ENCODE measurements at places on chromosomes 2 and 18.

DNA sequence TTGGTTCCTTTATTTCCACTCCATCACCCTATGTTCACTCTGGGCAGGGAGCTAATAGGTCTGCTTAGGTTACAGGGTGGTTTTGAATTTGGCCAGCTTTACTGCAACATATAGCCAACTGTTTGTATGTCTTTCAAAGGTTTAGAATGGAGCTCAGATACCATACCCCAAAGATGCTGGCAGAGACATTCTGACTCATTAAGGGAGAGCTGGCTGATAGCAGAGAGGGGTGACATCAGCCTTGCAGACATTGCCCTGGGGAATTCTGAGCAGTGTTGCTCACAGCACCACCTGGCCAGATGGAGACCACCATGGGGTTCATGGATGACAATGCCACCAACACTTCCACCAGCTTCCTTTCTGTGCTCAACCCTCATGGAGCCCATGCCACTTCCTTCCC is 2.1 kb downstream of the PROKR1 start:
- no peak for DNase-seq

DNA sequence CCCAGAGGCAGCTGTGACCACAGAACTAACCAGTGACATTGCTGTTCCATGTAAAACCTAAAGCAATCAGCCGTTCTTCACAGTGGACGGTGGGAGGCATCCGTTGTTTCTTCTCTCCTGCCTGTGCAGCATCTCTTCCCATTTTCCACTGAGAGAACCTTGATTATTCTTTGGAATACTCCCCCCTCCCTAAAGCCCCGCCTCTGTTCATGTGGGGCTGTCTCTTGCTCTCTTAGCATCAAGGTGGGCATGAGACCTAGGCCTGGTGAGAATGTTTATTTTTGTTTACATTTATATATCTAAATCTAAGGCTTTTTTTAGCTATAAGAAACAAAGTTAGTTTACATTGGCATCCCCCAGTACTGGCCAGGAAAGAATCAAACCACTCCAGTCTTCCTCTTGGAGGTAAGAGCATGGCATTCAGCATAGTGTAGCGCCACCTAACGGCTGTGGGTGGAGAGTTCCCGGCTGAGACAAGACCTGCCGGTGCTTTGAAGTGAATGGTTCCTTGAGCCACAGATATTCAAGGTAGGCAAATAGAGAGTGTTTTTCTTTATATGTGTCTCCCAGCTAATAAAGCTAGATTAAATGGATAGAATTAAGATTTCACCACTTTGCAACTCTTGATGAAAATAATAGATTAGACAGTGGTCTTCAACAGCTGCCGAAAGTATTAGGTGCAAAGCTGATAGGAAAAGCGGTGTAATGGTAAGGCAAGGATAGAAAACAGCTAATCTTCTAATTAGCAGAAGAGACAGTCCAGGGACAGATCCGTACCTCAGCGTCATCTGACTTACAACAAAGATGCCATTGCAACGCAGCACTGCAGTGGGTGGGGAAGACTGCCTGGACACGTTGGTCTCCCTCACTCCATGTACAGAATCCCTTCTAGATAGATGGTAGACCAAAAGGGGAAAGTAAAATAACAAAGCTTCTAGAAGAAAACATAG is 219.6 kb upstream of the RAB12 start:
- DNase-seq: peak; percentile 33

- DNase-seq: no peak
Measured at GRCh38 chr2:234981197-234982095, 29.6 kb downstream of the SH3BP4 start.

DNA sequence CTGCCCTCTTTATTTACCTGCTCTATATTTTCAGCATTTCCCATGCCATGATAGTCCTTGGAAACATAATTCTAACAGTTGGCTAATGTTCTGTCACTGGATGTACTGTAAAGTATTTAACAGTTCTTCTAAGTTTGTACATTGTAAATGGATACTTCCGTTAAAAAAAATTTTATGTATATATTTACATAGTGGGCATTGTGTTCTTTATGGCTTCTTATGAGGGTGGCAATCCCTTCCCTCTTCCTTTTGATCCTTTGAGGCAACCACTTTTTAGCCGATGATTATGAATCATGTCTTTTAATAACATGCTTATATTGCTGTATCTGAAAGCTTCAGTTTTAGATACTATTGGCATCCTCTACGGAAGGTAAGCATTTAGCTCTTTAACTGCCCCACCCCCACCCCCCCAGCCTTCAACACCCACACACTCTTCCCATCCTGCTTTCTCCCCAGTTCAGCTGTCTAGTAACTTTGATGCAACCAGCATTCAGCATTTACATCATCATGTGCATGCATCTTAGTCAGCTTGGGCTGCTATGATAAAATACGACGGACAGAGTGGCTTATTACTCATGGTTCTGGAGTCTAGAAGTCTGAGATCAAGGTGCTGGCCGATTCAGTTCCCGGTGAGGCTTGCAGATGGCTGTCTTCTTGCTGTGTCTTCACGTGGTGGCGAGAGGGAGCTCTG is 21.0 kb upstream of the EDAR start:
- no peak for DNase-seq

- no peak for DNase-seq
Measured at GRCh38 chr2:190408538-190409271, 550 bp downstream of the MFSD6 start.

- DNase-seq: no peak
Measured at GRCh38 chr2:126655051-126655450, 907 bp upstream of the GYPC start.

- no peak for DNase-seq
Measured at GRCh38 chr18:12394428-12394827, 13.3 kb upstream of the PRELID3A start.

DNA sequence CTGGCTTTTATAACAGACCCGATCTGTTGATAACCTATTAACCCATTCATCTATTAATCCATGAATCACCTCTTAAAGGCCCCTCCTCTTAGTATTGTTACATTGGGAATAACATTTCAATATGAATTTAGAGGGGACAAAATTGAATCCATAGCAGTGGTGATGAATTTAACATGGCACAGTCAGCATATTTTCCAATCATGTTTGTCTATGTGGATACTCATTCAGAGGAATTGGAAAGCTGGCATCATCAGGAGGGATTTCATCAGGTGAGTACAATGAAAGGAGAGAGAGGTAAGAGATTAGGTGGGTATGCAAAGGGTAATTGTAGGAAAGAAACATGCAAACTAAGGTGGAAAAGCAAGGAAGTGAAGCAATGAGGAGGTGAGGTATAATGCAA is 275.1 kb upstream of the STON1 start:
- DNase-seq: no peak

GRCh38 chr2:121626777-121627524 is 22.3 kb downstream of the CLASP1 start:
- DNase-seq: no peak

DNA sequence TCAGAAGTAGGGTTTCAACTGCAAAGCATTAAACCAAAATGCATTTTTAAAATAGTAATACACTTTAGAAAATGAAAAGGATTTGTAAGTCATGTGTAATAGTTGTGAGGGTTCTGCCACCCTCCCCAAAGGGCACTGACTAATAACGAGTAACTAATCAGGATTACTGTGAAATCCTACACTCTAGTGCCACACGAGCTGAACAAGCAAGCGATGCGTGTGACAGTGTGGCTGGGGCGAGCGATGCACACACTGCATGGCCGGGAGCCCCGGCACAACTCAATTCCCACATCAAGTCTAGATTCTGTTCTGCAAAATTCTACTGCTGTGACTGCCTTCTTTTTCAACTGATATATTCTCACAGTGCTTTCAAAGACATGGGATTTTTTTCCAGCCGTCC is 156.4 kb downstream of the SEPTIN10 start:
- no peak for DNase-seq

- DNase-seq: no peak
Measured at GRCh38 chr18:46213295-46213694, 109.1 kb downstream of the HAUS1 start.

GRCh38 chr18:71293322-71293721 is 1004.5 kb downstream of the SOCS6 start:
- DNase-seq: no peak

DNA sequence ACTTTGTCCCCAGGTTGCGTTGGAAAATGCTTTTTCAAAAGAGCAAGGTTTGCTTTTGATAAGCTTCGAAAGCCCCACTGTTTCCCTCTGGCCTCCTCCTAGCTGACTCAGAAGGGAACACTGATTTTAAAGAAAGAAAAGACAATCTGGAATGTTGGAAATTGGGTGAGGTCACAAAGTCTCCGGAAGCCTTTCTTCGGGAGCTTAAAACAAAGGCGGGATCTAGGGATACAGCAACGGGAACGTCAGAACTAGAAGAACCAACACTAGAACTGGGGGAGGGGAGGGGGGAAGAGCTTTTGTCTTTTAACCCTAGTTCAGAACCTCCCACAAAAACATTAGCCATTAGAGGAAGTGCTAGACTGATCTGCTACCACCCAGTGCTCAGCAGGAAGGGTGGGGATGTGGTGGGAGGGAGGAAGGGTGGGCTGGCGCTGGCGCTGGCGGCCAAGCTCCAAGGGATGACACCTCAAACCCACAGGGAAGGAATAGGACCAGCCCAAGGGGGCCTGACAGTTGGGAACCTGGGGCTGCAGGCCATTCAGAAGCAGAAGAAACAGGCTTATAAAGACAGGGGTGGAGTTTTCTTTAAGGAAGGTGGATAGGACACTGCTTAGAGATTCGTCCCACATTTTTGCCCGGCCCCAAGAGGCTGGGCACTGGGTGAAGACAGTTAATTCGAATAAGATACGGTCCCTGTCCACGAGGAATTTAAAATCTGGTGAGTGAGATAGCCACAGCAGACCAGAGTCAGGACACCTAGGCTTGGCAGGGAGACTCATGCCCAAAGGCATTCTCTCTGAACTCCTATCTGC is 1.7 kb downstream of the TMSB10 start:
- no peak for DNase-seq

DNA sequence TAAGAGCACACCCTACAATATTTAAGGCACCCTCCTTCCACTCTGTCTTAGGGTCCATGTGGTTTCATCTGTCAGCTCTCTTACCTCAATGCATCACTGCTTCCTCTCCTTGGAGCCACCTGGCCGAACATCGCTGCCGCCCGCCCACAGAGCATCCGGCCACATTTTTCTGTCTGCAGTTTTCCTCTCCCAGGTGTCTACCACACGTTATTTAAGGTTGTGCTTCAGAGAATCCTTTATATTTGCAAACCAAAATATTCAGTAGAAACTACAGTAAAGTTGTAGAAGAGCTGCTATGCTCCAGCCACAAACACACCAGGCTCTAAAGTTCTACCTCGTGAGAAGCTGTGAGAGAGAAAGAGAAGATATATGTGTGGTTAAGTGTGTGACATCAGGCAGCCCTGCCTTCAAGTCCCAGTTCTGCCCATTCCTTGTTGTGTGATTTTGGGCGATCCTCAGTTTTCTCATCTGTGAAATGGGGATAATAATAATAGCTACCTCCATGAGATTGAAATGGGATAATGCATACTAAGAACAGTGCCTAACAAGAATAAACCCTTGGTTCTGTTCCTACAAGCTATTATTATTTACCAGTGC is 4.9 kb upstream of the STK17B start:
- no peak for DNase-seq

- DNase-seq: no peak
Measured at GRCh38 chr2:3491716-3492474, 27.4 kb downstream of the ADI1 start.

DNA sequence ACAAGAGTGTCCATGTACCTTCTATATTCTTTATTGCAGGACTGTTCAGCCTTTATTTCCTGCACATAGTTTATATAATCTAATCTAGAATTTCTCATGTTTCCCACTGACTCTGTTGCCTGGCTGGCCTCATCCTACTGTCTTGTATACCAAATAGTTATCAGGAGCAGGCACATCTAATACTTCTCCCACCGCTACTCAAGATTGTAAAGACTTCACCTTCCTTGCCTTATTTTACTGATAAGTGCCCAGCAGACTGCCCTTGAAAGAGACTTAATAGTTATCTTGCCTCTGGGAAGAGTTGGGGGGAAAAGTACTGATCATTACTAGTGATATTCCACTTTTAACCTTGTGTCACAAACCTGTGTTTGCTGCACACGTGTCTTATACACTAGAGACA is 26.1 kb upstream of the AAK1 start:
- no peak for DNase-seq

DNA sequence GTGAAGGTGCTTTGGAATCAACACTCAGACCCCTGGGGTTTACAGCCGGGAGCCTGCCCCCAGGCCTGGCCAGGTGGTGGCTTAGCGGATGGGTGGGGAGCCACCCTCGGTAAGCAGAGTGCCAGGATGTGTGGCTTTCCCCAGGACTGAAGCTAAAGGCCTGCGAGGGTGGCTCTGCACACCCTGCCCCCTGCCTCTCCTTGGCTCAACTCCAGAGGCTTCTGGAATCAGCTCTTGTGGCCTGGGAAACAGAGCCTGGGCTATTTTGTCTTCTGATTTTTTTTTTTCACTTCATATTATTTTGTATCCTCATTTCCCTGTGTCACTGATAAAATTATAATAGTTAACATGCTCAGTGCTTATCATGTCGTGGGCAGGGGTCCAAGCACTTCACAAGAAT is 79.8 kb downstream of the RHOB start:
- DNase-seq: no peak

DNA sequence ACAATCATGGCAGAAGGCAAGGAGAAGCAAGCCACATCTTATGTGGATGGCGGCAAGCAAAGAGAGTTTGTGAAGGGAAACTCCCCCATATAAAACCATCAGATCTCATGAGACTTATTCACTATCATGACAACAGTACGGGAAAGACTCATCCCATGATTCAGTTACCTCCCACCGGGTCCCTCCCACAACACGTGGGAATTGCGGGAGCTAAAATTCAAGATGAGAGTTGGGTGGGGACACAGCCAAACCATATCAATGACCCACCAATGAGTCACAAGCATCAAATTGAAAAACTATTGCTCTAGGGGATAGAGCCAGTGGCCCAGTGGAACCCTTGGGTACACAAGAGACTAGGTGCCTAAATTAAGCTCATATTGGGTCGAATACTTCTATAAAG is 157.4 kb downstream of the FBXO15 start:
- DNase-seq: no peak

GRCh38 chr18:22044474-22045220 is 124.7 kb upstream of the GATA6 start:
- no peak for DNase-seq

DNA sequence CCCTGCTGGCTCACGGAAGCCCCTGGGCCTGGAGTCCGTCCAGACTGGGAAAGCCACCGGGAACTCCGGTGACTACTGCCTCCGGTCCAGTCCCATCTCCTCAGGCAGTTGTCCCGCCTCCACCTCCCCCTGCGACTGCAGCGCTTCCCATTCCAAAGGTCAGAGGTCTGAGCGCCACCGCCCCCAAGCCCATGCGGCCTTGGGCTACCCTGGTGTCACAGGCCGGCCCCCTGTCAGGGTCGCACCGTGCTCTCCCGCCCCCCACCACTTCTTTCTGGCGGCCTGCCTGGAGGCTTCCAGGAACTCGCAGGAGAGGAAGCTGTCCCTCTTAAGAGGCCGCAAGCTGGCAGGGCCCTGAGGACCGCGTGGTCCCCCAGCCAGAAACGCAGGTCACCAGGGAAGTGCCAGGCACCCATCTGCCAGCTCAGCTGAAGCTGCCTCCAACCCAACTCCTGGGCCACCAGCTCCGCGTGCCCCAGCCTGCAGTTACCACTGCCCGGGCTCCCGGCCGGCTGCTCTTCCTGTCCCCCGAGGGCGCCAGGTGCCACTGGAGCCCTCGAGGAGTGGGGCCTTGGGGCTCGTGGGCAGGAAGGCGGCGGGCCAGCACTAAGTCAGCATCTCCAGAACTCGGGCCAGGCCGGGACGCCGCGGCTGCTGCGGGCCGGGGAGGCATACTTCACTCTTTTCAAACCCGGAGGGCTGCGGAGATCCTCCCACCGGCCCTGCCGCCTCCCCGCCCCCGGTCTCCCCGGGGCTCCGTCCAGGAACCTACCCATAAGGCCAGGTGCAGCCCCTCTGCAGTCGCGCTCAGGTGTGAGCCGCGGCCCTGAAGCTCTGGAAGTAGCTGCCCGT is 83.3 kb upstream of the POMC start:
- peak; percentile 33 for DNase-seq

Measured in NCI-H1694 (cell line).